Erythroblast (primary cell): ENCODE measurements at places on chromosomes 7 and 10.
A peak's percentile ranks its signal among the peaks of the same experiment; 100 is the strongest.

DNA sequence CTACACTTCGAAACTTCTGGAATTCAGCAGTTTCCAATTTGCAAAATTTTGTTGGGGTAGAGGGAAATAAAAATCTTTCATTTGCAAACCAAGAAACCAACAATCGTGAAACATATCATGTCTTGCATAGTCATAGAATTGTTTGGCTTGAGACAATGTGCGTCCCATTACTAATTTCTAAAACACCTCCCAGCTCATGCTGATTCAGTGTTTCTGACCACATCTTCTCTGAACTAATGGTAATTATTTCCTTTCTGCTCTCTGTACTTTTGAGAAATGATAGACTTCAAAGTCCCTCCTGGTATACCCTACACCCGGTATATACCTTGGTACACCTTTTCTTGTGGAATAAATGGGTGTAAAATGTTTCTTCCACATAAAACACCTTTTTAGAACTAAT, 41.8 kb upstream of the TSPAN13 start:
- DNase-seq: no peak

DNA sequence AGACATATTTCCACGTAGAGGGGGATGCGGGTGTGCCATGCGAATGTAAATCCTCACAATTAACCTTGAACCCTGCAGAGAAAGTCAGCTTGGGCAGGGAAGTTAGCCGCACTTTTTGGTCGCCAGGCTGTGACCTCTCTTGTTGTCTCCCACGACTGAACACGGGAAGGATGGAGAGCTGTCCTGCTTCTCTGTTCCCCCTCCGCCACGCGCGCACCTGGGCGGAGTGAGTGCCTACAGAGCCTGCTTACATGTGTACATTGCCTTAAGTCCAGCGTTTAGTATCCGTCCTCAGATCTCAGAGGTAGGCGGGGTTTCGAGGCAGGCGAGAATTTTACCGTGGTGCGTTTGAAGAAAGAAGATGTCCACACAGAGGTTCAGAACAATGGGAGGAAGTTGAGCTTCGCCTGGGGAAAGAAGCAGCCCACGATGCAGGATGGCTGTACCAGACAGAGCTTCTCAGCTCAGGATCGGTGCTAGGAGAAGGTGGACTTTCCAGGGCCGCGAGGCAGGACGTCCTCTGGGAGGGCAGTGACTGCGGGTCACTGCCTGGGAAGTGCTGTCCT, 482 bp upstream of the ERCC6 start:
- peak; percentile 78 for DNase-seq

DNA sequence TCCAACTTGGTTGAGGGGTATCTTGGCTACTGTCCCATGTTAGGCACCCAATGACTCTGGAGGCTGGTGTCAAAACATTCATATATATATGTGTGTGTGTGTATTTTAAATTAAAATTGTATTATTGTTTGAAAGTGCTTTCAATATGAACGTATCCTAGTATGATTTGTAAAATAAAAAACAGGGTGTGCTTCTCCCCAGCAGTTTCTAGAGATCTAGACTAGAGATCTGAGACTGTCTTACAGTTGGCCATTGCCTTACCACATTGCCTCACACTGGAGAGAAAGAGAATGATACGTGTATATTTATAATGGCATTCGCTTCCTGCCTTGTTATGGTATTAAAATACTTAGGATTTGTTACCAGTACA, 1.2 kb downstream of the BAG3 start:
- DNase-seq: peak; percentile 78

- DNase-seq: no peak
These were observed 10.3 kb downstream of the PWWP2B start for GRCh38 chr10:132407243-132407746.

DNA sequence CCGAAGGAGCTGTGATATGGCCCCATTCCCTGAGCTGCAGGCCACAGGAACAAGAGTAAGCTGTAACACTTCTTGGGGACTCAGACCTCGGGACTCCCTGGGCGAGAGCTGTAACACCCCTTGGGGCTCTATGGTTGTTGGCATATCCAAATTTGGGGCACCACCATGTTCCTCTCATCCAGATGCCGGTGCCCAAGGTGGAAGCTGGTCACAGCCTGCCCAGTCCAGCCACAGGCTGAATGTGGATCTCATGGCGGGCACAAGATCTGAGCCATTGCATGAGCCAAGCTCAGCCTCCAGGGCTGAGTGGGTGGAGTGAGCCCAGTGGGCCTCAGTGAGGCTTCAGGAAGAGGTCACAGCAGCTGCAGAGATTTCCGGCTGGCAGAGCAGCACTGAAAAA, 78.9 kb downstream of the TMEM106B start:
- DNase-seq: no peak

GRCh38 chr10:19775296-19775695, 40.9 kb upstream of the PLXDC2 start:
- no peak for DNase-seq

GRCh38 chr10:106996510-106996909, 168.0 kb downstream of the SORCS1 start:
- DNase-seq: no peak

- DNase-seq: no peak
These were observed 262.8 kb upstream of the KLF14 start for GRCh38 chr7:130996833-130997231.

- no peak for DNase-seq
These were observed 35.3 kb downstream of the STK32C start for GRCh38 chr10:132272231-132272971.

- peak; percentile 57 for DNase-seq
These were observed 2.4 kb downstream of the SFMBT2 start for GRCh38 chr10:7408291-7409044.

- no peak for DNase-seq
These were observed 226.4 kb upstream of the HABP2 start for GRCh38 chr10:113326160-113327111.

- DNase-seq: no peak
These were observed 14.6 kb downstream of the GATA3 start for GRCh38 chr10:8069108-8069507.

- no peak for DNase-seq
These were observed 3.4 kb downstream of the TCF7L2 start for GRCh38 chr10:112953174-112954159.

DNA sequence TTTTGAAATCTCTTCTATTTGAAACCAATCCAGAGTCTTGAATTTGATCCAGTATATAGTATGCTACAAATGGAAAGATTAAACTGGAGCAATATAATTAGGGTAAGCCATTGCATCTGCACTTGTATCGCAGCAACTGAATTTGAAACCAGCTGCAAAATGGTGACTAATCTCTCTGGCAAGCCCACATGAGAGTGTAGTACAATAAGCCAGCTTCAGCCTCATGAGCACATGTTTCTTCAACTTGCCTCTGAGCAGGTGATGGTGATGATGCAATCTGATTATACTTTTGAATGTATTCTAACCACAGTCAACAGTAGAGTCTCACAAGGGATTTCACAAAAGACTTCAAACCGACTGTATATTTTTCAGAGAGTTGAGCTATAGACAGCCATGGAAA, 829 bp upstream of the RPA3 start:
- DNase-seq: no peak

DNA sequence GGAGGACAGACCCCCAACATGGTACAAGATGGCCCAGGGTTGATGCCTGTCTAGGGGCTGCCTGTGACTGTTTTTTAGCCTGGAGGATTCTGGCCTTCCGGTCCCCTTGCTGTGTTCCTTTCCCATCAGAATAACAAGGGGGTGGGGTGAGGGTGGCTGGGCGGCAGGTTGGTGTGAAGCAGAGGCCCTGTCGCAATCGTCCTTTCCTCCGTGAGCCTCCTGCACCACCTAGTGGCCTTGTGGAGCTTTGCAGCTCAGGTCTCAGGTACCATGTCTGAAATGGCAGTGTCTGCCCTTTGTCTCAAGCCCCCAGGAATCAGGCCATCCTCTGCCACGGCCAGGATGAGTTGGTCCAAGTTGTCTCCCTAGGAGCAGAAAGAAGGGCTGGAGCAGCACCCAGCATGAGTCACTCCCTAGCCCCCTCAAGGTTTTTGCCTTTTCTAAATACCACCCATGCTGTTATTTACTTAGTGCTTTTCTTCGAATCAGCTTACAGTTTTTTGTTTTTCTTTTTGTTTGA, 24.2 kb downstream of the TACR2 start:
- DNase-seq: peak; percentile 86

GRCh38 chr7:98713165-98713810, 96.2 kb downstream of the NPTX2 start:
- DNase-seq: no peak

GRCh38 chr7:39515534-39516228, 50.5 kb upstream of the YAE1 start:
- DNase-seq: no peak

DNA sequence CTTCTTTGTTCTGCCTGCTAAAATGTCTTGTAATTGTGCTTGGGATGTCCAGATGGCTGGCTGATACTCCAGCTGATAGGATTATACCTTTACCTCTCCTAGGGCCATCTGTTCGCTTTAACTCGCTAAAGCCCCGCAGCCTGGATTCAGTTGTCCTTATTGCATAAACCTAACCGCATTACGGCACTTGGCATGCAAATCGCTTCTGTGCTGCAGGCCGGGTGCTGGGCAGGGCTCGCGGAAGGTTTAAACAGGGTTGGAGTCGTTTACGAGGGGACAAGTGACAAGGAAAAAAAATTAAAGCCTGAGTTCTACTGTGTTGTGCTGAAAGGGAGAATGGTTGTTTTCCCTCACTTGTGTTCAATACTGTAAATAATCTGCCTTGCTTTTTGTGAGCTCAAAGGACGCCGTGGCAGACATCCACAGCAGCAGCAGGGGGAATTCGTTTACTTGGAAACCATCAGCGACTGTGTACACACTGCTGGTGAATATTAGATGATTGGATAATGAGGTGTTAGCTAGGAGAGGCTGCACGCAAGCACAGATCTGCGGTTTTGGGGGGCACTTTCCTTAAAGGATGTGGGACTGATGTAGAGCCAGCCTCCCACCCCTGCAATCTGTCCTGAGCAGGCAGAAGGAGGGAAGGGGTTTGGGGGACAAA, 93.0 kb downstream of the EBF3 start:
- no peak for DNase-seq

DNA sequence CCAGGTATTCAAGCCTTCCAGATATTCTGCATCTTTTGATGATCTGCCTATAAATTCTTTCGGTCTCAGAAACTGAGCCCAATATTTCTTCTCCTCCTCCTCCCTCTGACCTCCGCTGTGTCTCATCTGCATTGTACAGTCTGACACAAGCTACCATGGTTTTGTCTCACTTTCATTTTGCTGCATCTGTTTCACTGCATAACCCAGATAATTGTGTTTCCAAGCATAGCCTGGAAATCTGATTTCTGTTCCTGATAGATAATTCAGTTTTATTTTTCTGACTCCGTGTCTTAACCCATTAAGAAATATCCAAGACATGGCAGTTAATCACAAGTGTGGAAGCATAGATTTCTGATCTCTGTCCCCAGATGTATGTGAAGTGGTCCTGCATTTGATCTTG, 374.2 kb upstream of the SEMA3A start:
- DNase-seq: no peak

GRCh38 chr7:25537662-25538375, 309.5 kb upstream of the NPVF start:
- no peak for DNase-seq

DNA sequence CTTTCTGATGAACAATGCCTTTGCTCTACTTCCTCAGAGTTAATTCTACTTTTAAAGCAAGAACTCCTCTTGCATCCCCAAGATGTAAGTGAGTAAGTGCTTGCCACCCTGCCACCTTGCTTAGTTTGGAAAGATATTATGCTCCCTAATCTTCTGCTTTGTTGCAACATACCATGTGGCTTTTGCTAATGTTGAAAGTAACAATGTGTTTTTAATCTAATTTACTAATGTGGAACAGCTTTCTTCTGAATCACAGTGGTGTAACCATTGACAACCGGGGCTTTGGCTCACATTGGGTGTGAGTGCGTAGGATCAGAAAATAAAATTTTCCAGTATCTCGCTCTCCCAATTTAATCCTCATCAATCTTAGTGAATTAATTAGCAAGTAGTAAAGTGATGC, 254.1 kb upstream of the PTER start:
- DNase-seq: no peak

- DNase-seq: no peak
These were observed 80.1 kb downstream of the SVIL start for GRCh38 chr10:29554660-29555059.

- DNase-seq: no peak
These were observed 18.7 kb downstream of the SRRM3 start for GRCh38 chr7:76220185-76221057.

DNA sequence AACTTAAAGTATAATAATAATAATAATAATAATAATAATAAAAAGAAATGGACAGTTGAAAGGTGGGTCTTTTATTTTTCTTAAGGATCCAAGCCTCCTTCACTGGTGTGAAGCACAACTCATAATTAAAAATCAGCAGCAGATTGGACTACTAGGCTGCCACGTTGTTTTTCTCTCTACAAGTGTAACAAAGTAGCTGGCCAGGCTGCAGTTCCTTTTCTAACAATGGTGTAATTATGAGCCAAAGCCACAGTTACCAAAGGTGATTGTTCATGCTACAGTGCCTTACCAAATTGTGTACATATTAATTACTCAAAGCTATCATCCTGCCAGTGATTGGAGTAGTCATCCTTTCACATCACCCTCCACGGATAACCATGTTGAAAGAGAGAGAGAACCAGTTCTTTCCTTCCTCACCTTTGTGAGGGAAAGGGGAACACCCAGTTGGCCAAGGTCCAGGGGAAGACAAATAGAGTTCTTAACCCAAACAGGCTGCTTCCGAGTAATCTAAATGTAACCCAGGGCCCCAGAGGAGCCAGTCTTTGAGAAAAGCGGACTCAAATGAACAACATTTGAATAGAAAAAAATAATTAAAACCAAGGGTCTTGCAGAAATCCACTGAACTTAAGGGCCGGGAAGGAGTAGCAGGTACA, 86.3 kb upstream of the NPS start:
- no peak for DNase-seq

GRCh38 chr10:14588084-14588937, 186.4 kb downstream of the FAM107B start:
- DNase-seq: no peak

DNA sequence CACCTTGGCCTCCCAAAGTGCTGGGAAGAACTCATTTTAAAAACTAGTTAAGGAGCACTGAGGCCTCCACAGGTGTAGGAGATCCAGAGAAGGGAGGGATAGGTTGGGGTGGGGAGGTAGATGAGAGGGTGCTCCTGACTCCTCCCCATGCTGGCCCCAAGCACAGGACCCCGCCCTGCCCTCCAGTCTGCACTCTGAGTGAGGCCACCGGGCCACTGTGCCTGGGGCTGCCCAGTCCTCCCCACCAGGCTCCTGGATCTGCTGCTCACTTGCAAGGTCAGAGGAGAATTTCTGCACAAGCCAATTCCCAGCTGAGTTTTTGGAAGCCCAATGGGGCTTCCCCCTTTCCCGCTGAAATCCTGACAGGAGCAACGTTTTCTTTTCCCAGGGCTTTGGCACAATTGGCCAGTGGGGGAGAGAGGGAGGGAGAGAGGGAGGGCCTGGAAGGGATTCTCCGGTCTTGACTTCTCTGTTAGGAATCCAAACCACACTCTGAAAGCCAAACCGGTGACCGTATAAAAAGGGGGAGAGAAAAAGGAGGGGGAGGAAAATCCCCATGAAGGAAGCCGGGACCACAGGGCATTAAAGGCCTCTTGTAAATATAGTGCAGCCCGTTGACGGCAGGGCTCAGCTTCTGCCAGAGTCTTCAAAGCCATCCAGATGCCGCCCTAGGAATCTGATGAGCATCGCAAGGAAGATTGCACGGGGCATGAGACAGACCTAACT, 116.2 kb downstream of the SH3PXD2A start:
- DNase-seq: no peak
